ENCODE measurements at places on chromosomes 12 and 14.

GRCh38 chr12:119692997-119693396 lies 25.1 kb downstream of the PRKAB1 start:
- no peak for DNase-seq

DNA sequence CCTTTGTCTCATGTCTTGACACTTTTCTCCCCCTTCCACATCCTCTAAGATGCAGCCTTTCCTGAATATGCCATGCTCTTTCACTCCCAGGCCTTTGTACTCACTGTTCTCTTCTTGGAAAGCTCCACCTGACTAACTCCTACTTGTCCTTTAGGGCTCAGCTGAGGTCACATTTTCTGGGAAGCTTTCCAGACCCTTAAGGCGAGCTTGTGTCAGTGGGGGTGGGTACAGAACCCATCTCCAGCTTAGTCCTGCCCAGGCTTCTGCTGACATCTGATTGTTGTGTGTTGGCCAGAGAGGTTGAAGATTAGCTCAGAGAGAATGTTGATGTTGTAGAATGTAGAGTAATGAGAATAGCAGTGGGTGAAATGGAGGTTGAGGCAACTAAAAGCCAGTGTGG lies 2.9 kb upstream of the TSFM start:
- no peak for DNase-seq

DNA sequence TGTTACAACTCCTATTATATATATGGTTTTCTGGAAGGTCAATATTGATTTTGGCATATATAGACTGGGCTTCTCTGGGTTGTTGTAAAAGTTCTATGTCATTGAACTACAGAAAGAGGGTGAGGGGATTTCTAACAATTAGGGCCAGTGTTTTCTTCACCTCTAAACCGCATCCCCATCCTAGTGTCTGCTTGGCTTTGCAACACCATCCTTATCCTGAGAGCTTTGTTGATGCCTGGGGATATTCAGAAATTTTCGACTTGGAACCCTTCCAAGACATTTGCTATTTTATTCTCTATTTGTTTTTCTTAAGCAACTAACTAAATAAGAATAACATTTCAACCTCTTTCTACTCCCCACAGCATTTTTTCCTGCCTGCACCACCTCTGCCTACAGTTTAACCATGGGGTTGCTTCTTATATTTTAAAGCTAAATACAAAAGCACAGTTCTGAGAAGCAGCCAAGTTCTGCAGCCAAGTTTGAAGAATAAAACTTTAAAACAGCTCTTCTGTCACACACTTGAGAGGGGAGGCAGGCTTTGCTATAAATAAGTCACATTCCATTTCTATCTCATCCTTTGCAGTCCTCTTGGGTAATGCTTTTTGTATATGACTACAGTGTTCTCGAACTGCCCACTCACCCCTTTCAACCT lies 53.4 kb downstream of the RGS6 start:
- no peak for DNase-seq

GRCh38 chr12:67068761-67069450 lies 200.3 kb upstream of the CAND1 start:
- no peak for DNase-seq

- peak; percentile 10 for DNase-seq
These were observed 513 bp downstream of the BCAT1 start for GRCh38 chr12:24948420-24948756.

GRCh38 chr14:61589691-61590581 lies 105.4 kb upstream of the HIF1A start:
- DNase-seq: no peak

GRCh38 chr14:100893760-100894159 lies 9.8 kb downstream of the RTL1 start:
- no peak for DNase-seq

DNA sequence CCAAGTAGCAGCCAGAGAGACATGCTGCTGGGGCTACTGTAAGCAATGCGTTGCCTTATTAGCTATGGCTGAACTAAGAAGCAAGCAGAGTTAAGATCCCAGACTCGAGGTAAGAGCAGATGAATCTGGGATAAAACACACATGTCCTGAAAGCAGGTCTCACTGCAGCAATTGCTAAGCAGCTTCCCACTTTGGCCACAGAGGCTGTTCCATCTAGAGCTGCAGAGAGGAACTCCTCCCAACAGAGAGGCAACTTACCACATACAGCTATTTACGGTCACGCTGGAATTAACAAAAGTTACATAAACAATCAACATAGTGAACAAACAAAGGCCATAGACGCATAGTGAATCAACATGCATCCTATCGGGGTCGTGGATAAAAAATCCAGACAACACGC lies 90.2 kb downstream of the KSR2 start:
- DNase-seq: no peak

DNA sequence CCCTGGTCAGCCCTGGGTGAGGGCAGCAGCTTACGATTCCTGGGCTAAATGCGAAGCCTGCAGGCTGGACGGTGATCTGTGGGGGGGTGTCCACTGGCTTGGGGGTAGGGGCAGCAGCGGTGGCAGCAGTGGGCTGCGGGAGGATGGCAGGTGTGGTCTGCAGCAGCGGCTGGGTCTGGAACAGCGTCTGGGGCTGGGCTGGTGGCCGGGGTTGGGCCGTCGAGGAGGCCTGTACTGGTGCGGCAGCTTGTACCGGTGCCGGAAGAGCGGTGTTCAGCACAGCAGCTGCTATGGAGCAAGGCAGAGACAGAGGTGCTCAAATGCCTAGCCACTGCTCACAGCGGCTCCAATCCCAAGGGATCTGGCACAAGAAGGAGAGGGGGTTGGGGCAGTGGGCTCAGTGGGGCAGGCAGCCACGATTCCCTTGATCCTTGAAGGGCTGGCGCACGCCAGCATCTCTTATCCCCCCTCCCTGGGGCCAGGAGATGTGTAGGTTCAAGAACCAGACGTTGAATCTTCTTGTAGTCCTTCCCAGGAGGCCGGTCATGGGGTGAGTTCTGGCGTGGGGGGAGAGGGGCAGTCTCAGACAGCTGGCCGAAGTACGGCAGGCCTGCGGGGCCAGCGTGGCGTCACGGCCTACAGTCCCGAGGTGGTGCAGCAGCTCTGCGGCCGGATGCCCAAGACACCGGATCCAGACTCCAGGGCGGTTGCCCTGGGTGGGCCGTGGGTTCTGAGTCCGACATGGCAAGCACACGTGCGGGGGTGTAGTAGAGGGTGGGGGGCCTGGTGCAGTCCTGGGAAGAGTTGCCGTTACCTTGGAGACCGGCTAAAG lies 19.9 kb downstream of the POU6F1 start:
- DNase-seq: no peak

- DNase-seq: no peak
These were observed 4.7 kb upstream of the RHOF start for GRCh38 chr12:121797937-121798786.

DNA sequence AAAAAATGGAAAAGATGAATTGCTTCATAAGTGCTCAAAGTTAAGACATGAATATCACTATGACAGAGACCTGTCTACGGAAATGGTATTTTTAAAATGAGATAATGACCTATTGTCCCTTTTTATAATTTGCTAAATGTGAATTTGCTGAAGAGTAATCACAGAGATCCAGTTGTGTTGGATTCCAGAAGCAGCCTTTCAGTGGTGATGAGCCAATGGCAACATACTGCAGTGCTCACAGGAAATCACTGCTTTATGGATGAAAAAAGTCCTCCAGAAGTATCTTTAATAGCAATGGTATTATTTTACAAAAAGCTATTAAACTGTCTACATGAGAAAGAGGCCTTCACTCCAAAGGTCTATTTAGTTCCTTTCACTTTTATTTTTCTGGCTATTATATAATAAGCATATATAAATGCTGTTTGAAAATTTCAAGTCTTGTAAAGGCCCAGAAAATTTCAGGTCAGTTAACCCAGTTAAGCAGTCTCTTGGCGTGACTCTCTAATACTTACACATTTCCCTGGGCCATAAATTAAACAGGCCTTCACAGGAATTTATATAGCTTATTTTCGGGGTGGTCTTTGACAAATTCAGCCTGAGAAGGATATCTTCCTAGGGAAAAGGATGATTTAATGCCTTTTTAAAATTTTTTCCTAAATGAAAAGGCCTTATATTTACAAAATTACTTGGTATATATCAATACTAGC lies 55.4 kb downstream of the KCNJ8 start:
- no peak for DNase-seq

GRCh38 chr14:86015941-86016340 lies 486.0 kb downstream of the FLRT2 start:
- DNase-seq: no peak

DNA sequence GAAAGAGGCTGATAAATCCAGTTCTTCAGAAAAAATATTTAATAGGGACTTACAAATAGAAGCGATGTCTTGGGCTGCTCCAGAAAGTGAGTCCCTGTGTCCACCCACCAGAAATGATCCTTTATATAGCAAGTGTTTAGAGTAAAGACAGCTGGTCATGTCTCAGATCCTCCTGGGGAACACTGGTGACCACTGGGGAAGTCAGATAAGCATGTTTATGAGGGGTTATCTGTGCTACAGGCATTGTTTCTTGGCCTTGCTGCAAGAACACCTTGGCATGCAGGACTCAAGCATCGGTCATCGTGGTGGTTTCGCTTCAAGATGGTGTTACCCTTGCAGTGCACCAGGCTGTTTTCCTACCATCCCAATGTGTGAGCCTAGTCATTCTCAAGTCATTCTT lies 27.2 kb downstream of the CPM start:
- DNase-seq: no peak

DNA sequence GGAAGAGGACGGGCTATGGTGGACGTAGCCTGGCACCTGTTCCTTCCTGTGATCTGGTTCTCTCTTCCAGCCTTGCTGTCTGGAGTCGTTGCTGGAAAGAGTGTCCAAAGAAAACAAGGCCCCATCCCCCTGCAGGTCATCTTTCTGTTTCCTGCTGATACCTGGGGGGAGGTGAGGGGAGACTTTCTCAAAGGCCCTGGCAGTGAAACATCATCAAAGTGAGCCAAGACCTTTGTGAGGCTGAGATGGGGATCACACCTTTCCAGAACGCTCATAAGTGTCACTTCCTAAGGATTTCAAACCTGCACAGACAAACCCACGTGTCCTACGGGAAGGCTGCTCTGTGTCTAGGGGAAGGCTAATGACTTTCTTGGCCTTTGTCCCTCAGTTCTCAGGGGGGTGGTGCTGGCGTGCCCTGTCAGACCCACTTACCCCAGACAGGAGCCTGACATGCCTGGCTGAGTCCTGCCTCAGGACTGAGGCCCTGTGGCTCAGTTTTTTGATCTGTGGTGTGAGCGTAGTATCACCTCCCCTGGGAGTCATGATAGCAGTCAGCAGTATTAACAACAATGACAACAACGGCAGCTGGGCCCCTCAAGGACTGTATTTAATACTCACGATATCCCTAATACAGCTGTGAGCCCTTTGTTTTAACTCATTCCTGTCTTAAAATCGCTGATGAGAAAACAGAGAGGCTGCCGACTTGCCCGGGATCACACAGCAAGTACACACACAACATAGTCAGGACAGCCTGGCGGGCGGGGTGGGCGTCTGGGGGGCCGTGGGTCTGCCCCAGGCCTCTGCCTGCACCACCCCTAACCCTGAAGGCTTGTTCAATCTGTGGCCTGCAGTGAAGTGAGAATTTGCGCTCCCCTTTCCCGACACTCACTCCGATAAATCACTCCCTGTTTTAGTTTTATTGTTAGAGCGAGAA lies 235.2 kb downstream of the SLC41A2 start:
- no peak for DNase-seq

DNA sequence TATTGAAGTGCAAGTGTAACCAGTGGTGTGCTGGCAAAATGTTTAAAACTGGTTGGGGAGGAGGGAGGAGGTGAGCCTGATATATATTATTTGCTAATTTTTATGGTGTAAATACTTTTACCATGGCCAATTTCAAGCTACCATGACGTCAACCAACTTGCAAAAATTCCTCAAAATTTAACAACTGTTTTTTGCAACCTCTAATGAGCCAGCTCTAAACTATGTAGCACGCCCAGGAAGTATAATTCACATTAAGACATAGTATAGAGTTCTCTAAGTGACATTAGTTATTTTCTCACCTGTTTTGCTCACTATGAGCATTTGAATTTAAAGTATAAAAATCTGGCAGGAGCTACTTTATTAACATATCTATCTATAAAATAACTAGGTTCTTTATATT lies 41.4 kb downstream of the ATL1 start:
- DNase-seq: no peak

DNA sequence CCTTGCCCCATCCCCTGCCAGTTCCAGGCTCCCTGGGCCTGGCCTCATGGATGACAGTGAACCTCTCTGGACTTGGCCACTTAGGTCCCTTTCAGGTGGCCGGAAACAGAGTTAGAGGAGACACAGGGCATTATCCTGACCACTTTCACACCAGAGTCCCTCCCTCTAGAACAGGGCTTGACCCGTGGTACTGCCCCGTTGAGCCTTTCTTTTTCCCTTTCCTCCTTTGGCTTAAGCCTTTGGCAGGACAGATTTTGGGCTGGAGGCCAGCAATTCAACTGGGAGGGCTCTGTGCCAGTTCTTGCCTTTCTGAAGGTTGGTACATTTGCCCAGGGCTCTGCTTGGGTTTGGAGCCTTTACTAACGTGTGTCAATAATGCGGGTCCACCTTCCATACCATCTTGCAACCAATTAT lies 22.8 kb downstream of the TPCN1 start:
- DNase-seq: no peak

DNA sequence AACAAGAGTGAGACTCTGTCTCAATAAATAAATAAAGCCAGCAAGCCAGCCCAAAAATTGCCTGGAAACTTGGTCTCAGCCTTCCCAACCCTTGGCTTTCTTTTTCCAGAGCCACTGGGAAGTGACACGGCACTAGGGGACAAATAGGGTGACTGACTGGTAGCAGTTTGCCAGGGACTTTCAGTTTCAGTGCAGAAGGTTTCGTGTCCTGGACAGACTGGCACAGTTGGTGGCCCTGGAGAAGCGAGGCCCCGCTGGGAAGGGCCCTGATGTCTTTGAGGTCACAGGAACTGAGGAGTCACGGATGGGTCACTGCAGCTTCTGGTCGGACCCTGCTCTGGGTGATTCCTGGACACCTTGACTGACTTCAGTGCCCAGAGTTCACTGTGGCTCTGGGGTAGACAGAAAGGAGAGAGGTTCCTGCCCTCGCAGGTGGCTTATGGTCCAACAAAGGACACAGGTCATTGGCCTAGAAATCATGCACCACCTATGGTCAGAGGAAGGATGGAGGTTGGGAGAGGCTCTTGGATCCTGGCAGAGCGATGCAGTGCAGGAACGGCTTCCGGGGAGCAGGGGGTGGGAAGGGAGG lies 2.7 kb downstream of the LRRC43 start:
- no peak for DNase-seq

DNA sequence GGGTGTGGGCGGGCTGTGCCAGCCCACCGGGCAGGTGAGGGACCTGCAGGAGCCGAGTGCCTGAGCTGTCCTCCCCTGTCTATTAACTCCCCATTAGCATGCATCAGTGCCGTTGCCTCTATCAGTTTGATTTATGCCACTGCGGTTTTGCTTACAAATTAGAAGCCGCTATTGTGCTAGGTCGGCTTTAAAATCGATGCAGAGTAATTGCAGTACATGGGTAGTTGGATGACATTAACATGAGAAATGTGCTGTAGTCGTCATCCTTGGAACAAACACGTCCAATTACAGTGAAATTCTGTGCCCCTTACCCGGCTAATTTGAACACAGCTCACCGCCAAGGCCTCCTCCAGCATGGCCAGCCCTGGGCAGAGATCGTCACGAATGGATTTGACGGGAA lies 145.8 kb downstream of the TSPAN9 start:
- DNase-seq: no peak

Data from stimulated activated CD4-positive, alpha-beta T cell treated with anti-CD3 and anti-CD28 coated beads, Interleukin-1b, Interleukin-23, amount 100 ng/mL, for 1 hour (primary cell).